ENCODE measurements at places on chromosomes 3 and 15. TPM values are rescaled to one million over a fixed set of nuclear protein-coding genes. Genes with fewer than 3 reads are reported as not detected.

The SPTBN5 gene
- 0.04 TPM for polyA plus RNA-seq

The SLC2A2 gene
- polyA plus RNA-seq, result not detected

The ZNF860 gene
- polyA plus RNA-seq, result 1.2 TPM

The CLK3 gene
- 91.5 TPM for polyA plus RNA-seq

The NEO1 gene
- polyA plus RNA-seq, result 52.5 TPM

The LNP1 gene
- polyA plus RNA-seq, result 19.2 TPM

The CPNE9 gene
- 0.32 TPM for polyA plus RNA-seq

The DPPA4 gene
- 1.2 TPM for polyA plus RNA-seq

The BLOC1S6 gene
- polyA plus RNA-seq, result 184 TPM

The ZIC1 gene
- polyA plus RNA-seq, result 134 TPM

The KIF23 gene
- 2.0 TPM for polyA plus RNA-seq

The FBXL22 gene
- polyA plus RNA-seq, result 0.41 TPM

The CNTN3 gene
- polyA plus RNA-seq, result 24.0 TPM

The HRG gene
- polyA plus RNA-seq, result not detected

The SYNPR gene
- 2.0 TPM for polyA plus RNA-seq

The ZNF620 gene
- 20.2 TPM for polyA plus RNA-seq

The AHSG gene
- 1.1 TPM for polyA plus RNA-seq

The SCN11A gene
- 2.8 TPM for polyA plus RNA-seq

The HESX1 gene
- polyA plus RNA-seq, result 1.3 TPM

The LMAN1L gene
- polyA plus RNA-seq, result not detected

The ARPP21 gene
- 12.8 TPM for polyA plus RNA-seq

The CHRD gene
- polyA plus RNA-seq, result 2.9 TPM

The CA12 gene
- 0.62 TPM for polyA plus RNA-seq

The SOX14 gene
- polyA plus RNA-seq, result not detected

The SCG5 gene
- polyA plus RNA-seq, result 116 TPM
